ENCODE measurements at places on chromosomes 12 and 14. TPM values are rescaled to one million over a fixed set of nuclear protein-coding genes. Genes with fewer than 3 reads are reported as not detected.

Gene SYNDIG1L
- total RNA-seq: 0.26 TPM

Gene STON2
- not detected for total RNA-seq

- H3K27ac ChIP-seq: peak overlapping the region; percentile 8
- no peak overlapping the region for H3K4me3 ChIP-seq
- no peaks in the 10 kb centered on the region for H3K36me3 ChIP-seq
- DNase-seq: no peak
- no peaks in the 10 kb centered on the region for H3K27me3 ChIP-seq
These were observed 40.3 kb downstream of the SLC38A2 start for GRCh38 chr12:46332260-46332659.

DNA sequence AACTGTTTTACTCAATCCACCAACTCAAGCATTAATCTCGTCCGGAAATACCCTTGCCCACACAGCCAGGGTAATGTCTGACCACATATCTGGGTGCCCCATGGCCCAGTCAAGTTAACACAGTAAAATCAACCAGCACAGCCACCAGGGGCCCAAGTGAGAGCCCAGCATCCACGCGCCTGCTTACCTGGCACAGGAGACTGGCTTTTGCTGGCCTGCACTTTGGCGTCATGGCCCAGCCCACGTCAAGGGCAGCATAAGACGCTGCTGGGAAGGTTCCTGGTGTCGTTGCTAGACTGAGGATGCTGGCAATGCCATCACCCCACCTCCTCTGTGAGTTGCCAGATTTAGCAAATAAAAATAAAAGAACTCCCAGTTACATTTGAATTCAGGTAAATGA is 53.6 kb upstream of the BCL11B start:
- peak; percentile 77 for DNase-seq
- H3K27me3 ChIP-seq: peaks cover 2% of the 10 kb centered on the region
- H3K36me3 ChIP-seq: no peaks in the 10 kb centered on the region
- H3K27ac ChIP-seq: no peak overlapping the region
- peaks cover 9% of the 10 kb centered on the region for H3K4me1 ChIP-seq

DNA sequence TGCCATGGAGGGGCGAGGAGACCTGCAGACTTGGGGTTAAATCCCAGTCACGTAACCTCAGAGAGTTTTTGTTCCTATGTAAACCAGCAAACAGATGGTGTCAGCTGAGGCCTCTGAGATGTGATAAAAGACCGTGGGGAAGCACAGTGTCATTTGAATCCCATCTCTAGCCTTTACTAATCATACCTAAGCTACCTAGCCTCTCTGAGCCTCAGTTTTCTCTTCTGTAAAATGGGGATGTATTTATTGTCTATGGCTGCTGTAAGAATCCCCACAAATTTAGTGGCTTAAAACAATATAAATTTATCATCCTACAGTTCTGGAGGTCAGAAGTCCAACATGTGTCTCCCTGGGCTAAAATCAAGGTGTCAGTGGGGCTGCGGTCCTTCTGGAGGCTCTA is 33.9 kb downstream of the FOXN4 start:
- peaks cover 4% of the 10 kb centered on the region for H3K27me3 ChIP-seq
- H3K4me3 ChIP-seq: no peak overlapping the region
- no peaks in the 10 kb centered on the region for H3K4me1 ChIP-seq
- H3K27ac ChIP-seq: no peak overlapping the region
- no peak for DNase-seq

GRCh38 chr14:60251877-60252276 is 2.9 kb downstream of the PPM1A start:
- peak overlapping the region; percentile 11 for H3K27ac ChIP-seq
- peak overlapping the region; percentile 82 for H3K4me3 ChIP-seq
- no peaks in the 10 kb centered on the region for H3K27me3 ChIP-seq

- H3K4me1 ChIP-seq: peaks cover 24% of the 10 kb centered on the region
- H3K4me3 ChIP-seq: peak overlapping the region; percentile 96
- no peak for DNase-seq
- H3K36me3 ChIP-seq: peaks cover 12% of the 10 kb centered on the region
These were observed 686 bp downstream of the MCRS1 start for GRCh38 chr12:49567302-49567610.

GRCh38 chr12:77229640-77230442 is 164.5 kb upstream of the E2F7 start:
- H3K27me3 ChIP-seq: peaks cover 13% of the 10 kb centered on the region
- H3K27ac ChIP-seq: no peak overlapping the region
- H3K36me3 ChIP-seq: no peaks in the 10 kb centered on the region
- DNase-seq: no peak
- no peaks in the 10 kb centered on the region for H3K4me1 ChIP-seq
- H3K4me3 ChIP-seq: no peak overlapping the region

DNA sequence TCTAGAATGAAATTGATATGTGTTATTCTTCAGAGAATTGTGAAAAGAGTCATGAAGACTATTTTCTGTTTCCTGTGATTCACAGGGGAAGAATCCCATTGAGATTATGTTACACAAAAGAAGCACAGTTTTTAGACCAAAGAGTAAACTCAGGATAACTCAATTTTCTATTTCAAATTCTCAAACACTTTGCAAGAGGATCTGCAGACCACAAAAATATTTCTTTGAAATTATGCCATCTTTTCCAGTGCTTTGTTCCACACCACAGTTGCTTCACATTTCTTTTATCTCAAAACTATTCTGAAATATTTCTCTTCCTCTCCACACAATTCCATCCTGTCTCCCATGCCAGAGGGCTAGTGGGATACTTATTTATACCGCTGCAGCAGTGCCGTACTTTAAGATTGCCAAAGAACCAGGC is 188.9 kb upstream of the FOXG1 start:
- DNase-seq: no peak
- peak overlapping the region; percentile 87 for H3K27ac ChIP-seq

DNA sequence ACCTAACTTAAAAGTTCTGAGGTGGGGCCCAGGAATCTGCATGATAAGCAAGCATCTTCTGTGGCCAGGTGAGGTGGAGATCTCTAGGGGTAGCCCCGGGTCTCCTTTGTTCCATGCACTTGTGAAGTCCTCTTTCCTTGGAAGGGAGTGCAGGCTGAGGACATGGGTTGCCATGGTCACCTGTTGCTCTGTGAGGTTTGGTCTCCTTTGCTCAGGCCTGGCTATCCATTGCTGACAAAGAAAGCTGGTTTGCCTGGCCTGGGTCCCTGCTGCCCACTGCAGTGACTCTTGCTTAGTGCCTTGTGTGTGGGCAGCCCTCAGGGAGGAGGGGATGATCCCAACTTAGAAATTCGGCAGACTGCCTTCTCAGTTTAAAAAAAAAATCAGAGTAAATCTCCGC is 11.1 kb downstream of the NRXN3 start:
- no peak for DNase-seq
- no peaks in the 10 kb centered on the region for H3K27me3 ChIP-seq
- no peaks in the 10 kb centered on the region for H3K4me1 ChIP-seq
- no peak overlapping the region for H3K27ac ChIP-seq
- H3K36me3 ChIP-seq: no peaks in the 10 kb centered on the region

DNA sequence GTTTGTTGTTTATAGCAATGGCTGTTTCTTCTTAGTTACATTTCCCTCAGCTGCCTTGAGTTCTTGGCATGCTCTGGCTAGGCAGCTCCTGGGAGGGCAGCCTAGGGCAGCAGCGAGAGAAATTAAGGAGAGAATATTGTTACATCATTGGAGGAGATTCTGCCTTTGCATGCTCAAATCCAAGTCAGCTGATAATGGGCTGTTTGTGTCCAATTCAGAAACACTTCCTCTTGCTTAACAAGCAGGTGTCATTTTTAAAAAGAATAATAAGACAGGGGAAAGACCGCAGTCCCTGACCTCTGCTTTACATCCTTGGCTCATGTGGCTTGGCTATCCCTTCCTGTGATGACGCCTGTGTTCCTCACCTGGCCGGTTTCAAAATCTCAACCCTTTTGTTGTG is 76.9 kb downstream of the ESR2 start:
- H3K36me3 ChIP-seq: peaks cover 35% of the 10 kb centered on the region
- DNase-seq: no peak

DNA sequence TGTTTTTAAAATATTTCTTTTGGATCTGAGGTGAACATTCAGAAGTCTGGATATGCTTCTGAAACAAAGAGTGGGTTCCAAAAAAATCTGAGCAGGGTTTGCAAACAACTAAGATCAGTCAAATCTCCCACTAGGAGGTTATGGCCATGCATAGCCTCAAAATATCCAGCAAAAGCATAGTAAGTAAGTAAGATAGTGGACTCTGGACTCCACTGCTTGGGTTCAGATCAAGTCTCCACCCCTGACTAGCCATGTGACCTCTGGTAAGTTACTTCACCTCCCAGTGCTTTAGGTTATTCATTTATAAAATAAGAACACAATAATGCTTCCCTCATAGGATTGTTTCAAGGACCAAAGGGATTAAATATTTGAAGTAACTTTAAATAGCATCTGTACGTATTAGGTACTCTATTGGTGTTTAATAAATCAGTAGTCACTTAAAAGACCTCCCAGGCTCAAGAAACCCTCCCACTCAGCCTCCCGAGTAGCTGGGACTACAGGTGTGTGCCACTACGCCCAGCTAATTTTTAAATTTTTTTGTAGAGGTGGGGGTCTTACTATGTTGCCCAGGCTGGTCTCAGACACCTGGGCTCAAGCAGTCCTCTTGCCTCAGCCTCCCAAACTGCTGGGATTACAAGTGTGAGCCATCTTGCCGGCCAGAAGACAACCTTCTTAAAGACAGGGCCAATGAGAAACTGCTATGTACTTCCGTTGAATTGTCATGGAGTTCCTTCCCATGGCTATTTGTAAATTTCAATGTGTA is 95.7 kb upstream of the SOX5 start:
- H3K36me3 ChIP-seq: no peaks in the 10 kb centered on the region
- no peak overlapping the region for H3K4me3 ChIP-seq
- peaks cover 41% of the 10 kb centered on the region for H3K4me1 ChIP-seq
- H3K27me3 ChIP-seq: no peaks in the 10 kb centered on the region

GRCh38 chr14:47966076-47966810 is 290.8 kb upstream of the MDGA2 start:
- no peak overlapping the region for H3K4me3 ChIP-seq
- no peaks in the 10 kb centered on the region for H3K4me1 ChIP-seq
- no peaks in the 10 kb centered on the region for H3K36me3 ChIP-seq
- no peak overlapping the region for H3K27ac ChIP-seq
- DNase-seq: no peak
